ENCODE measurements at places on chromosomes 3 and 15.

- no peak for DNase-seq
These were observed 99.9 kb downstream of the ADAMTS17 start for GRCh38 chr15:100241572-100242482.

DNA sequence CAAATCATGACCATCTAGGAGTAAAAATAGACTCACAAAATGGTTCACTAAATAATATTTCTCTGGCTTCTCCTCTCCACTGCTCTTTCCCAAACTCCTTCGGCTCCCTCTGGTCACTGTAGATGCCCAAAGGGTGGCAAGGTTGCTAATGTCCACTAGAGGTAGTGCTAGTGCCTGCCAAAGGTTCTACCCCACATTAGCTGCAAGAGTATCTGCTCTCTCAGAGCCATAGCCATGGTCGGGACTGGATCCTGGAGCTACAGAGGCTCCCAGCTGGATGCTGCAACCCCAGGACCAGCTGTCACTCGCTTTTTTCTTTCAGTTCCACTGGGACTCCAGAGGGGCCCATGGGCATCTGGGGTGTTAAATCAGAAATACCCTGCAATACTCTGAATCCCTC is 8.5 kb downstream of the HTR3D start:
- DNase-seq = no peak

DNA sequence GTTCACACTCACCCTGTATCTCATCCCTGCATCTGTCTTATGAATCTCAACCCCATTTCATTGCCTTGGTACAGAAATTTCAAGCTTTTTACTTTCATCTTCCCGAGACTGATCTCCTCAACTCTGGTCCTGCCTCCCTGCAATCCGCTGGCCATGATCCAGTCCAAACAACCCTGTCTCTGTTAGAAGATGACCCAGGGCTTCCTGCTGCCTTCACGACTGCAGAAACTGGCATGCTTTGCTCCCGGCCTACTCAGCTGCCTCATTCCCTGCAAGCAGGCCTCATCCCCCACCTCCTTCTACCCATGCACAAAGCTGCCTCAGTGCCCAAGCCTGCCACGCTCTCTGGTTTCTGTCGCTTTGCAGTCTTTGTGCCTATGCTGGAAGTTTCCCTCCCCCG is 12.4 kb downstream of the HES1 start:
- DNase-seq = no peak

GRCh38 chr15:34357653-34358052 is 9.3 kb downstream of the LPCAT4 start:
- DNase-seq = no peak

GRCh38 chr3:106119614-106120082 is 250.8 kb upstream of the CBLB start:
- no peak for DNase-seq
